ENCODE measurements at places on chromosomes 5 and 9.

- no peak for DNase-seq
Observed at GRCh38 chr5:150313501-150313900, 10.8 kb upstream of the ARSI start.

- no peak for DNase-seq
Observed at GRCh38 chr5:27701931-27702903, 663.8 kb upstream of the CDH9 start.

GRCh38 chr5:143356855-143357583, 46.5 kb downstream of the NR3C1 start:
- no peak for DNase-seq

GRCh38 chr9:91659529-91660495, 236.2 kb upstream of the NFIL3 start:
- no peak for DNase-seq

- no peak for DNase-seq
Observed at GRCh38 chr5:142509026-142509425, 176.9 kb downstream of the FGF1 start.

DNA sequence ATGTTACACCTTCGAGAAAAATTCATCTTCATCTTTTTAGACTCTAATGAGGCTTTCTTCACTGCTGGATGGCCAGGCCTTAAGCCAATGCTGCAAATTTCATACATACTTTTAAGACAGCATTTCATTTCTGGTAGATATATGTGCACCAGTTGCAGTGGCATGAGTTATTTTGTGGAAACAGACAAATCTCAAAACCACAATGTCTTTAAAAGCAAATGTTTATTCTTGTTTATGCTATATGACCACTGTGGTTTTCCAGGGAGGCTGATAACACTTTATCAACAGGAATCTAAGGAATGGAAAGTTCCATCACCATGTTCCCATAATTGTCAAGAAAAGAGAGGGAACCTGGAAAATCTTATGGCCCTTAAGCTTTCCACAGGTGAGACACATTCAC, 27.7 kb downstream of the CDH9 start:
- no peak for DNase-seq

- no peak for DNase-seq
Observed at GRCh38 chr9:18683851-18684250, 209.9 kb downstream of the ADAMTSL1 start.

- DNase-seq, result no peak
Observed at GRCh38 chr9:92711844-92712243, 41.9 kb upstream of the IPPK start.

- DNase-seq, result no peak
Observed at GRCh38 chr9:16045651-16046280, 492.9 kb downstream of the CCDC171 start.

DNA sequence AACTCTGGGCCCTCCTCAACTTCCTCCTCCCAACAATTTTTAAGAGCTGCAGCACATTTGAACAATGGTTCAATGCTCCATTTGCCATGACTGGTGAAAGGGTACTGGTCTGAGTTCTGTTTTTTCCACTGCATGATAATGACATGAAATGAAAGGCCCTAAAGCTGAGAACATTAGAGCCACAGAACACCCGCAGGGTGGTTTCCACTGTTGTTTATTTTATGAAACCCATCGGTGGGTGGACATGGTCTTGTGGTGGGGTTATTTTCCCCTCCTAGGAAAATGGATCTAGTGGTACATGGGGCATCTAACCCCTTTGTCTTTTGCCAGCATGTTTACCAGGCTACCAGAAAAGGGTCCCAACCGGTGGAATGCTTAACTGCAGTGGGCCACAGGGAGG, 71.8 kb downstream of the SMARCA2 start:
- no peak for DNase-seq

- DNase-seq, result no peak
Observed at GRCh38 chr9:34907044-34907443, 51.0 kb upstream of the PHF24 start.

DNA sequence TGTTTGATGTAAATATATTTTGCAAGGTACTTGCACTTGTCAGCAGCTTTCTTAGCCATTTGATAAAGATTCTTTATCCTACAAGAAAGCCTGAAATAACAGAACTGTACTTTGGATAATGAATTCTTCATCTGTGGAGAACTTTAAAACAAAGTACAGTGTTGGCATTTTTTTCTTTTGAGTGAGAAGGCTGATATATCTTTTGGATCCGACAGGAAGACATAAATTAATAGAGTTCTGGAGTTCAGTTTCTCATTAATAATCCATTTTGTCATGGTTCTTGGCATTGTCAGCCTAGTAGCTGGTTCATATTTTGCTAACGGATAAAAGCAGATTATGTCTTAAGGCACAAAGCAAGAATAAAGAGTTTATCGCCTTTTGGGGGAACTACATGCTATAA, 17.0 kb downstream of the PBX3 start:
- DNase-seq, result no peak

- DNase-seq, result no peak
Observed at GRCh38 chr5:164627021-164627420, 1121.6 kb downstream of the MAT2B start.

GRCh38 chr5:137461391-137462264, 37.5 kb downstream of the SPOCK1 start:
- no peak for DNase-seq

GRCh38 chr5:163877865-163878264, 372.4 kb downstream of the MAT2B start:
- no peak for DNase-seq

- no peak for DNase-seq
Observed at GRCh38 chr9:96565671-96566497, 53.8 kb downstream of the CDC14B start.
